ENCODE measurements at places on chromosomes 3 and 15.

GRCh38 chr3:158571969-158572765 lies 1.2 kb downstream of the MLF1 start:
- DNase-seq = no peak

GRCh38 chr3:158106766-158107471 lies 699 bp upstream of the SHOX2 start:
- DNase-seq = peak; percentile 27

GRCh38 chr15:95990833-95991232 lies 339.7 kb upstream of the NR2F2 start:
- DNase-seq = no peak

DNA sequence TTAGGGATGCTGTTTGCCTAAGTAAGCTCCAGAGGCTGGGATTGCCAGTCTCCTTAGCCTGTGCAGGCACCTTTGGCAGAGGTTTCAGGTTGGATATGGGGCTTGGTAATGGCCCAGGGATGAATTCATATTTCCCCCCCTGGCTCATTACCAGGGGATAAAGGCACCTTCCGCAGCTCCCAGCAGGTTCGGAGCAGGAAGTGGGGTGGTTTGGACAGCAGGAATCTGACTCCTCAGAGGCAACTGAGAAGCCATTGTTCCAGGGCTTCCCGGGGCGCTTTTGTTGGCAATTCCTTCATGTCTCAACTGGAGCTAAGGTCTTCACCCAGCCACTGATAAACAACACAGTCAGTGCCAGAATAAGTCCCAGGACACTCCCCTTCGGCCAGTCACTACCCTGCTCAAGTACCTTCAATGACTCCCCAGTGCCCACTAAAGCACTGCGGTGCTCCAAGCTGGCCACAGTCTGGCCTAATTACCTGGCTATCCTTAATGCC lies 85.3 kb upstream of the SLC6A6 start:
- no peak for DNase-seq

GRCh38 chr3:11168881-11169805 lies 14.8 kb downstream of the HRH1 start:
- DNase-seq = no peak

All from hematopoietic multipotent progenitor cell treated with erythropoietin and hydrocortisone succinate and interleukin-3 and kit ligand, for 8 days (in vitro differentiated cells).